GDM1 (cell line): ENCODE measurements at places on chromosomes 13 and 19.

GRCh38 chr19:3849092-3849491, 19.7 kb downstream of the ZFR2 start:
- peak; percentile 62 for DNase-seq

- no peak for DNase-seq
Observed at GRCh38 chr19:6164906-6165531, 29.6 kb downstream of the ACSBG2 start.

DNA sequence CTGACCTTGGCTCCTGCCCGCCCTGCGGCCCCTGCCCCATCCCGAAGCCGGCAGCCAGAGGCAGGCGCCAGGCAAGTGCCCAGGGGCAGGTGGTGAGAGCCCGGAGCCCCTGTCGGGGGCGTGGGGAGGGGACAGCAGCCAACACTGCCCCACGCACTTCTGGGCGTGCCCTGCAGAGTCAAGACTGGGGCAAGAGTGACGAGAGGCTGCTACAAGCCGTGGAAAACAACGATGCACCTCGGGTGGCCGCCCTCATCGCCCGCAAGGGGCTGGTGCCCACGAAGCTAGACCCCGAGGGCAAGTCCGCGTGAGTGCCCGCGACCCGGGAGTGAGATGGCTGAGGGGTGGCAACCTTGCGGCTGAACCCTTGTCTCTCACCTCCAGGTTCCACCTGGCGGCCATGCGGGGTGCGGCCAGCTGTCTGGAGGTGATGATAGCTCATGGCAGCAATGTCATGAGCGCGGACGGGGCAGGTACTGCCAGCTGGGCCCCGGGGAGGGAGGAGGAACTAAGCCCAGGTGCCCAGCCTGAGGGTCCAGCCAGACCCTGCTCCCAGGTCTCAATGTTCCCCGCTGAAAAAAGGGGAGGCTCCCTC, 17.3 kb downstream of the ANKRD24 start:
- DNase-seq: no peak

DNA sequence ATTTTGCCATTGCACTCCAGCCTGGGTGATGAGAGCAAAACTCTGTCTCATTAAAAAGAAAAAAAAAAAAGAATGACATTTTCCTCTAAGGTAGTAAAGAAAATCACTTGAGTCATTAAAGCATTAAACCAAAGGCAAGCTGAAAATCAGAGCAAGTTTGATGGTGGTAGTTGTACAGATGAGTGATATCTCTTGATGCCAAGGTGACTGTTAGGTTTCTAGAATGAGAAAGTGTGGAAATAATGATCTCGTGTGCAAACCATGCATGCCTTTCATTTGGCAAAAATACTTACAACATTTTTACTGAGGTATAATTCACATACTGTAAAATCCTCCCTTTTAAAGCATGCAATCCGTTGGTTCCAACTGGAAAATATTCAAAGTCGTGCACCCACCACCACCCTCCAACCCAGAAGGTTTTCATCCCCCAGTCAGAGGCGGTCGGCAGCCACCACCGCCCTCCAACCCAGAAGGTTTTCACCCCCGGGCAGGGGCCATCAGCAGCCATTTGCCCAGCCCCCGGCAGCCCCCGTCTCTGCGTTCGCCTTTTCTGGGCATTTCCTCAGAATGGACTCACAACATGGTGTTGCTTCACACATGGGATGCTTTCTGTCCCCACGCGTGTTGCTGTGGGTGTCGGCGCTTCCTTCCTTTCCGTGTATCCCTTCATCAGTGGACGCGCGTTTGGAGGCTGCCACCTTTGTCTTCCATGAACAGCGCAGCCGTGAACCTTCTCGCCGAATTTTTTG, 90.2 kb downstream of the ATP11A start:
- DNase-seq: no peak

- DNase-seq: no peak
Observed at GRCh38 chr13:74062933-74063332, 71.3 kb downstream of the KLF12 start.

DNA sequence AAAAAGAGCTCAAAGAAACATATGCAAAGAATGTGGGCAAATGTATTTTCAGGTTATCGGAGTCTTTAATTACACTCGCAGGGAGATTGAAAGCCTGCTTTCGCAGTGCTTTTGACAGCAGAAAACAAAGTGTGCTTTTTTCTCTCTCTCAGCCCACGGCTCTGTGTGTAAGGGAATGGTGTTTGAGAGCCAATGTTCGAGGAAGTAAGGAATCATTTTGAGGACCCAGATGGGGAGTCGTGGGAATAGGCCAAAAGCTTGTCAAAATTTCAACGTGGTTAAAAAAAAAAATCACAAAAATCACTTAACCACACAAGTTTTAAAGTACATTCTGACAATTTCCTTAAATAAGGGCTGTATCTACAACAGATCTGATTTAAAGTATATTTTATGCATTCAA, 197.1 kb upstream of the IRS2 start:
- DNase-seq: no peak

DNA sequence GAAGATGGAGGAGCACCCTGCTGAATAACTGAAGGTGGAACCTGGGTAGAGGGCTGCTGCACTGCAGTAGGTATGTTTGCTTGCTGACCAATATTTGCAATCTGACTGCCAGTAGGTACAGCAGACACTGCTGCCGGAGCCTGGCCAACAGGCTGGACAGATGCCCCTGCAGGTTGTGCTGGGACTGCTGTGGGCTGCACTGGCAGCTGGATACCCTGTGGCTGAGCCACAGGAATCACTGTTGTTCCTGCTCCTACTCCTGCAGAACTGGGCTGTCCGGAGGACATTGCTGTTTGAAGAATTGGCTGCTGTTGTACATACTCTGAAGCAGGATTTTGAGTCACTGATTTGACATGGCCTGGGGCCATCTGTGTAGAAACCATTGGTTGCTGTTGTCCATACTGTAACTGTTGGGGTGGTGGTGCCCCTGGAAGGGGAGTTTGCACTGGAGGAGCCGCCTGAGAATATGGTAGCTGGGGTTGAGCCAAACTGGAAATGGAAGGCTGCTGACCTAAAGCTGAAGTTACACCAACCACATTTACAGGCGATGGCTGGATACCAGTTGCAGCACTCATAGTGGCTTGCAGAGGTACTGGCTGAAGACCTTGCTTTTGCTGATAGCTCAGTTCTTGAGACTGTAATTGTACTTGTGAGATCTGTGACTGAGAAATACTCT, 2.2 kb downstream of the TSC22D1 start:
- peak; percentile 37 for DNase-seq

GRCh38 chr13:41032691-41033376, 13.7 kb upstream of the ELF1 start:
- no peak for DNase-seq

GRCh38 chr19:46426035-46426505, 2.7 kb downstream of the PNMA8C start:
- DNase-seq: no peak

GRCh38 chr19:39237200-39238184, 7.3 kb downstream of the IFNL3 start:
- DNase-seq: peak; percentile 41

DNA sequence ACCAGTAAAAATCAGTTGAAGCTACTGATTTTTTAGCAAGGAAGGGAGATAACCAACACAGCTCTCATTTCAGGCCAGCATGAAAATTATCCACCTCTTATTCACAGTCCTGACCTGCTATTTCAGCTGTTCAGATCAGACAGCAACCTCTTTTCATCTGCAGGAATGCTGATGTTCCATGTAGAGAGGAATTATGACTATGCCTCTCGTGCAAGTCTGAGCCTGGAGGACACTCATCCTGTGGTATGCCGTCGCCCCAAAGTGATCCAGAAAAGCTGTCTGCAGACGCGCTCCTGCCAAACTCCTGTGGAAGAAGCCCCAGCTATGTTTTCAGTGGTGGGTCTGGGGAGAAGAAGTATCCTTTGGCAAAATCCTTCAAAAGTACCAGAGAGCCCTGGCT, 563.5 kb upstream of the SLITRK1 start:
- no peak for DNase-seq

- no peak for DNase-seq
Observed at GRCh38 chr13:33109801-33110200, 93.6 kb downstream of the KL start.

GRCh38 chr13:46342538-46342937, 44.5 kb downstream of the RUBCNL start:
- DNase-seq: no peak

DNA sequence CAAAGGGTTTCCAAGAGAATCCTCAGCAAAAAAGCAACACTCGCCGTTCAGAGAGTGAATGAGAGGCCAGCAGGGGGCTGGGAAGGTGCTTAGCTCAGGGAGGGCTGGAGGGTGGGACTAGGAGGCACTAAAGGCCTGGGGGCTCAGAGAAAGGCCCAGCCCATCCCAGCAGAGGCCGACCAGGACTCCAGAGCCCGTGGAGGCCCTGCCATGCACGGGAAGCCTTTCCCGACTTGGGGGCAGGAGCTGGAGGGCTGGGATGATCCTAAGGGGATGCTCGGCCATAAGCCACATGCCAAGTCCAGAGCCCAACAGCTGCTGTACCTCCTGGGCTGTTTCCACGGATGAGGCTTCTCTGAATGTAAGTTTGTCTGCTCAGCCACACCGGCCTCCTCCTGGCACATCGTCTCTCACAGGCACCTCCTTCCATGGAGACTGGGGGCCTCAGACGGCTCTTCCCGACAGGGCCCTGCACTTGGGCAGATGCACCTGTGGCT, 19.5 kb downstream of the RASA3 start:
- DNase-seq: no peak

DNA sequence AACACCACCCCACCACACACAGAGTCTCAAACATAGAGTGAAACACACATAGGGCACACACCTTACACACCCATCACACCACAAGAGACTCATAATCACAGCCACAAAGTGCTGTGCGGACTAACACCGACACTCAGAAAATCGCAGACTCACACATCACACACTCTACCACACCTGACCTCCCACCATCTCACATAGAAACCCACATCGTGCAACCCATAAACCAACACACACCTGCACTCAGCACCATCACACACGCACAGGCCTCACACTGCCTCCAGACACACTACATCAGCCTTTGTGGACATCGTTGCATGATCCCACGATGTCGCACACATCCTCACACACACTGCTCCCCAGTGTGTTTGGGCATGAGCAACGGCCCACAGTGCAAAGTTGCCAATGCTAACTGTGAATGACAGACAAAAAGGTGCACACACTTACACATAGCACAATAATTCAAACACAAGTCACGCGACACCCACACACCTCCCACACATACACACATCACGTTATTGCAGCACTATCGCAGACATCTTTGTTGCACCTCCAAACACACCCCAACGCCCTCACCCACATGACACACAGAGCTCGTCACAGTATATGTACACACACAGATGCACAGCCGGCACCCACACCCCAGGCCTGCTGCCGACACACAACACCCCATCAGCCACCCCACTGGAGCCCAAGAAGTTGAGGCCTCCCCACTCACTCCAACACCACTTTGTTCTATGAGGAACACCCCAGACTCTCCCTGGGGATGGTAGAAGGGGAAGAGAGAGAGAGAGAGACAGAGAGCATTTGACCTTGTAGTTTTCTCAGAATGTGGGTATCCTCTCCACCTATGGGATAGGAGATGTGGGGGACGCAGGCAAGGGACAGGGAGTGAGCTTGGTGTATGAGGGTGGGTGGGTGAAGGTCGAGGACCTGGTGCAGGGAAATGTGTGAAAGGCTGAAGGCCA, 1.2 kb upstream of the ATP1A3 start:
- no peak for DNase-seq

GRCh38 chr19:13984186-13984585, 21.9 kb downstream of the RFX1 start:
- no peak for DNase-seq

DNA sequence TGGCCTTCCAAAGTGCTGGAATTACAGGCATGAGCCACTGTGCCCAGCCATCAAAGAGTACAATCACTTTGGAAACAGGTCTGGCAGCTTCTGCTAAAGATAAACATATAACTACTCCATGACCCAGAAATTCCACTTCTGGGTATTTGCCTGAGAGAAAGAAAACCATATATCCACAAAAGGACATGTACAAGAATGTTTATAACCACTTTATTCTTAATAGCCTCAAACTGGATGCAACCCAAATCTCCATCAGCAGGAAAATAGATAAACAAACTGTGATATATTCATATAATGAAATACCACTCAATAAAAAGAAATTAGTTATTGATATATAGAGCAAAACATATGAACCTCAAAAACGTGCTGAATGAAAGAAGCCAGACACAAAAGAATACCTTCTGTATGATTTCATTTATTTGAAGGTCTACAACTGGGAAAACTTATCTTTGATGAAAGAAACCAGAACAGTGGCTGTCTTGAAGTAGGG, 40.5 kb downstream of the TEX26 start:
- no peak for DNase-seq

- no peak for DNase-seq
Observed at GRCh38 chr13:103961129-103961528, 894.9 kb upstream of the SLC10A2 start.

DNA sequence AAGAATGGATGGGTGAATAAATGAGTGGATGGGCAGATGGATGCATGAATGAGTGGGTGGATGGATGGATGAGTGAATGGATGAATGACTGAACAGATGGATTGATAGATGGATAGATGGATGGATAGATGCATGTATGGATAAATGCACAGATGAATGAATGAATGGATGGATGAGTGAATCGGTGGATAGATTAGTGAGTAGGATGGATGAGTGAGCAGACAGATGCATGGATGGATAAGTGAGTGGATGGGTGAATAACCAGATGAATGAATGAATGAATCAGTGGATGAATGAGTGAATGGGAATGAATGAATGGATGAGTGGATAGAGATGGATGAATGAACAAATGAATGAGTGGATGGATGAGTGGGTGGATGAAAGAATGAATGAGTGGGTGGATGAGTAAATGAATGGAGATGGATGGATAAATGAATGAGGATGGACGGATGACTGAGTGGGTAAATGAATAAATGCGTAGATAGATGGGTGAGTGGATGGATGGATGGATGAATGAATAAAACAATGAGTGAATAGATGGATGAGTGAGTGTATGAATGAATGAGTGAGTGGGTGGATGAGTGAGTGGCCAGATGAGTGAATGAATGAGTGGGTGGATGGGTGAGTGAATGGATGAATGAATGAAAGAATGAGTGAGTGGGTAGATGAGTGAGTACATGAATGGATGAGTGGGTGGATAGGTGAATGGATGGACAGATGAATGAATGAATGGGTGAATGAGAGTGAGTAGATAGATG, 13.0 kb downstream of the GAS6 start:
- DNase-seq: no peak

- DNase-seq: no peak
Observed at GRCh38 chr19:13974073-13974472, 21.8 kb downstream of the DCAF15 start.

- DNase-seq: no peak
Observed at GRCh38 chr13:99320693-99321481, 13.7 kb upstream of the GPR183 start.

GRCh38 chr19:10009714-10010224, 535 bp downstream of the COL5A3 start:
- DNase-seq: no peak
